Epithelial cell of prostate (primary cell): ENCODE measurements at places on chromosomes 6 and 20.

- DNase-seq: no peak
Observed at GRCh38 chr6:30211899-30212298, 1.3 kb downstream of the TRIM26 start.

- peak; percentile 16 for DNase-seq
Observed at GRCh38 chr20:36493801-36494114, 47.6 kb upstream of the MYL9 start.

GRCh38 chr6:64012351-64013001 lies 376.9 kb downstream of the PHF3 start:
- DNase-seq: no peak

GRCh38 chr20:47843886-47844567 lies 58.7 kb upstream of the SULF2 start:
- DNase-seq: peak; percentile 76

GRCh38 chr20:4154958-4155411 lies 139.6 kb upstream of the RNF24 start:
- no peak for DNase-seq

DNA sequence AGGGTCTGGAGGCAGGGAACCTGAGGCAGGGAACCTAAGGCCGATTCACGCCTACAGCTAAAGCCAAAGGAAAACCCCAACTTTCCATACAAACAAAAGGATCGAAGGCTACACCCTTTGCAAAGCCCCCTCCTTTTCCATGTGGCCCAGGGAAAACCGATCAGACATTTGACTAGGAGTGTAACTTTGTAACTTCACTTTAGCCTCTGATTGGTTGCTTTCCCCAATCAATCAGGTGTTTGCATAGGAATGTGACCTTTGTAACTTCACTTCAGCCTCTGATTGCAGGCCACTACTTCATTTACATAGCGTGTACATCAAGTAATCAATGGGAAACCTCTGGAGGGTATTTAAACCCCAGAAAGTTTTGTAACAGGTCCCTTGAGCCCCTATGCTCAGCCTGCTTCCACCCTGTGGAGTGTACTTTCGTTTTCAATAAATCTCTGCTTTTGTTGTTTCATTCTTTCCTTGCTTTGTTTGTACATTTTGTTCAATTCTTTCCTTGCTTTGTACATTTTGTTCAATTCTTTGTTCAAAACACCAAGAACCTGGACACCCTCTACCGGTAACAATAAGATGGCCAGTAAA lies 43.3 kb downstream of the CHD6 start:
- DNase-seq: no peak

GRCh38 chr6:12627053-12627452 lies 89.5 kb upstream of the PHACTR1 start:
- no peak for DNase-seq

- DNase-seq: no peak
Observed at GRCh38 chr20:56460459-56460858, 8.0 kb upstream of the RTF2 start.

GRCh38 chr20:48231253-48231930 lies 446.1 kb upstream of the SULF2 start:
- no peak for DNase-seq

DNA sequence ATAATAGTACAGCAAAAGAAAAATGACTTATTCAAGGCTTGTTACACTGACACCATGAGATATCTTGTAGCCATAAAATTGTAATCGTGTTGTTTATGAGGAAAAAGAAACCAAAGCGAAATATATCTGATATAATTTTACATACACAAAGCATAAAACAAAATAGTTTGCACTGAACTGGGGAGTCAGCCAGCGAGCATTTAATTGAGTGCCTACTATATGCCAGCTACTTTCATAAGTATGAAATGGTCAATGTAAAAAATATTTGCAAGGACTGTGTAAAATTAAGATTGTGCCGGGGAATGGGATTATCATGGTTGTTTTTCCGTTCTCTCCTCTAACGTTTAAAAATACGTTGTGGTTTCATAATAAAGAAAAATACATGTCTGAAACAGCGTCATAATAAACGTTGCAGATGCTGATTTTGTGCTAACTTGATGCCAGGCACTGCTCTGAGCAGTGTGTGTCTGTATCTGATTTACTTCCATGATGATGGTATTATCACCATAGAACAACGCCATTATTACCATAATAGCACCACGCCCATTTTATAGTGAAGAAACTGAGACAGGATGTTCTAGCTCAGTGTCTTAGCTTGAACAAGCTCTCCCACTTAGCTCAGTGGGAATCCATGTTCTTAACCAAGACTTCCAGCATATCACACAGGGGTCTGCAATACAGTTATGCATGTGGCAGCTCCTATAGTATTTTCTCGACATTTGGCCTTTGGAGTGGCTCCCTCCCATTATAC lies 144.6 kb downstream of the BCAS1 start:
- no peak for DNase-seq

GRCh38 chr6:1001655-1002349 lies 308.9 kb upstream of the EXOC2 start:
- no peak for DNase-seq

DNA sequence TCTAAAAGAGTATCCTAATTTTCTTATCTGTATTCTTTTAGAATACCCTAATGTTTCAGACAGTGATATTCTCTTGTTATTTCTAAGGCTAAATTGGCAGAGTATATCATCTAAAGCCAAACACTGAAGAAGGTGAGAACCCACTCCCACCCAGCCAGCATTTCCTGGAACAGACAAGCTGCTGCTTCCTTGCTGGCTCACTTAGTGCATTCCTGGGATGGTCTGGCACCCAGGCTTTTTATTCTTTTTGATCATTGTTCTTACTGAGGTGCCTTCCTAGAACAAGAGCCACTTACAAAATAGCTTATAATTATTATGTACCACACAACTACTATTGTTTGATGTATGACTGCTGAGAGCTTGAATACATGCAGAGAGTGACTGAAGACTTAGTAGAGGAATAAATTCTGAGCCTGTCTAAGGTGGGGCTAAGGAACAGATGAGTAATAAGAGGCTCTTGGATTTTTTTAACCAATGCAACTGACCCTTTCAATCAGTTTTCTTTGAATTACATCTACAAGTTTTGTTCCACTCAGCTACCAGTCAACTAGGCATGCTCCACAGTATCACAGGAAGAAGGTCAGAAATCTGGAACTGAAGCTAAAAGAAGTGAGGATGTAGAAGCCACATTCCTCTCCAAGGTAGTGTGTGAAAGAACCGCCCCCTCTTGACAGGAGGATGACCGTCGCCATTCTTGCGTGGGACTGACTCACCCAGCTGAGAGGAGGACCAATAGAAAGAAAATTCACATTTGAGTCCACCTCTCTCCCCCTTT lies 30.1 kb downstream of the PRPH2 start:
- peak; percentile 20 for DNase-seq

DNA sequence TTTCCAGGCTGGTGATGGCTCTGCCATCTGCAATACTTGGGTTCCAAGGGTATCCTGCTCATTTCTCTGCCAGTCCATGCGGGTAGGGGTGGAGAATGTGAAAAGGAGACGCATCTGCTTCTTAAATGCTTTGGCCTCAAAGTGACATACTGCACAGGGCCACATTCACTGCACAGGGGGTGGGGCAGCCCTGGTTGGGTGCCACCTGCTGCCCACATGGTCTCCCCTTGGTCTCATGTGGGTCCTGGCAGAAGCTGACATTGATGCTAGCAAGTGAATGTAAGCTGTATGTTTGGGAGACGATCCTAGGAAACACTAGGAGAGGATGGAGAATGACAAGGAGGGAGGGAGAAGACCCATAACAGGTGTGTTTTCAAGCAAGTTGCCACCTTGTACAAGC lies 140.9 kb downstream of the EDN3 start:
- no peak for DNase-seq

DNA sequence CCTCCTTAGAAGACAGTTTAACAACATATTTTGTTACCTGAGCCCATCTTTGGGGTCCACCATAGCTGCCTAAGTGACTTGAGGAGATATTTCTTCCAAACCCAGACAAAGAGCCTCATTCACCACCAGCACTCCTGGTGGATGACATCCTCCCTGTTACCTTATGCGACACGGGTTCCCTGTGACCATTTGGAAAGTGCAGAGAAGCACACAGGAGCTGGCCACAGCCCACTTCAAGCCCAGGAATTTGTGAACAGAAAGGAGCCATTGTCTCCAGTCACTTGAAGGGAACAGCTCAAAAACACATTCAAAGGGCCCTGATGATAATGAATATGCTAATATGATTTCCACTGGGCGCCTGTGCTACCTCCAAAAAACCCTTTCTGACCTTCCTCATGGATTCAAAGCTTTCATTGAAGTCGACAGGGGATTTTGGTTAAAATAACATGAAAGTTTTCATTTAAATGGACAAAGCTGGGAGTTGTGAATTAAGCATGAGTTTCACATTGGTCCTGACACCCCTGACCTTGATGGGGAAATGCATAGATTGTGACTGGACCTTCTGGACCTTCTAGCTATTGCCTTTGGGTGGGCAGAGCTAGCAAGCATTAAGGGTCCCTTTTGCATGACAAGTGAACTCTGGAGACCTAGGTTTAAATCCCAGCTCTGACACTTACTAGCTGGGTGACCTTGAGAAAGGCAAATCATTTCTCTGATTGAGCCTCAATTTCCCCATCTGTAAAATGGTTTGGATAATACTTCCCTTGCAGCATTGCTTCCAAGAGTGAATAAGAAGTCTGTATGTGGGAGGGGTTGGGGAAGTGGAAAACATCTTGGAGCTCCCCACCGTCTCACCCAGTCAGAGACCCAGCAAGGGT lies 83.3 kb upstream of the SIRPA start:
- no peak for DNase-seq
